ENCODE measurements at places on chromosomes 2 and 18. TPM values are rescaled to one million over a fixed set of nuclear protein-coding genes. Genes with fewer than 3 reads are reported as not detected.

GRCh38 chr2:12045864-12046291 is 299.4 kb downstream of the LPIN1 start:
- no peak for DNase-seq

DNA sequence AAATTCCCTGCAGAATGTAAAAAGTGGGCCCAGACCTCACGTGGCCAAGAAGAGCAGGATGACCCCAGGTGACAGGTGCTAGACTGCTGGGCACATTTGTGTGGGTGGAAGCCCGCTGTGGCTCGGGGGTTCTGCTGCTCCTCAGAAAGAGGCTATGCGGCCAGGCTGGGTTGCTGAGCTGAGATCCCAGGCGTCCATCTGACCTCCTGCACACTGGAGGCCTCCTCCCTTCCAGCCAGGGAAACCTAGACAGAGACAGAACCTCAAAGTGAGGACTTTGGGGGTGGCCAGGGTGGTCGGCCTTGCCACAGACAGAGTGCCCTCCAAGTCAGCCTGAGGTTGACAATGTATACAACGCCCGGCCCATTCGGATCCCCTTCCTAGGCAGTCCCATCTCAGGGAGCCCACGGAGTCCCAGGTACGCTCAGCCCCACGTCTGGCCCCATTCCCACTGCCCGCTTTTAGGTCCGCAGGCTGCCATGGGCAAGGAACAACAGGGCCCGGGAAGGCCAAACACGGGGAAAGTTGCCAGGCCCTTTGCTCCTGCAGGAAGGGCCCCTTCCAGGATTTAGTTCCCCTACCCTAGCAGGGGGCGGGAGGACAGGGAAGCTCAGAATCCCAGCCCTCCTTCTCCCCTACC is 75.6 kb downstream of the KIAA2012 start:
- no peak for DNase-seq

- DNase-seq, result no peak
Observed at GRCh38 chr2:13986119-13986720, 646.3 kb upstream of the LRATD1 start.

GRCh38 chr2:216539791-216540241 is 41.2 kb downstream of the RPL37A start:
- peak; percentile 46 for DNase-seq

GRCh38 chr2:120561379-120562035 is 174.2 kb upstream of the GLI2 start:
- DNase-seq, result no peak

DNA sequence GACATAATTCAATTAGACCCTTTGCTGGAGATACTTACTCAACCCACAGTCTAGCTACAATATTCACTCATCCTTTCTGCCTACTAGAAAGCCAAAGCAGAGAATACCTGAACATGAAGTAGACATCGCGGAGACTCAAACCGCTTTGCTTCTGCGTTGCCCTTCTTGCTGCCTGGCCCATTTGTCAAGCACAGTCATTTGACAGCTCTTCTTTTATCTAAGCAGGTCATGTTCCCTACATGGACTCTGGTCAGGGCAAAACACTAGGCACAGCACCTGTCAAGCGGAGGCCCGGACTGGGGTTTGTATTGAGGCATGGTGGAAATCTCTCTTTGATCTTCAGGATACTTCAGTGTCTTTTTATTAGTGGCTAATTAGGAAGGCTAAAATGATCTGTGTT is 89.7 kb downstream of the FARSB start:
- no peak for DNase-seq

DNA sequence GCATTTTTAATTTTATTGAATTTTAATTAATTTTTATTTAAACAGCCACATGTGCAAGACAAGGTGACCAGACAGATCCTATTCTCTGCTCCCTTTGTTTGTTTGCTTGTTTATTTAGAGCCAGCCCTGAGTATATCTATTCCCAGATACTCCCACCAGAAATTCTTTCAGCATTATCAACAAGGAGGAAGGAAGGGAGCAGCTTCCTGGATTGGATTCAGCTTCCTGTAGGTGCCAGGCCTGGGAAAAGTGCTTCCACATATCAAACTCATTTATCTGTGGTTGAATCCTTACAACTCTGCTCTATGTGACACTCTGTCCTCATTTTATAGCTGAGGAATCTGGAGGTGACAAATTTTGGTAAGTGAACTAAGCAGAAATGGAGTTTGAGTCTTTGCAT is 60.5 kb upstream of the KLF7 start:
- no peak for DNase-seq

DNA sequence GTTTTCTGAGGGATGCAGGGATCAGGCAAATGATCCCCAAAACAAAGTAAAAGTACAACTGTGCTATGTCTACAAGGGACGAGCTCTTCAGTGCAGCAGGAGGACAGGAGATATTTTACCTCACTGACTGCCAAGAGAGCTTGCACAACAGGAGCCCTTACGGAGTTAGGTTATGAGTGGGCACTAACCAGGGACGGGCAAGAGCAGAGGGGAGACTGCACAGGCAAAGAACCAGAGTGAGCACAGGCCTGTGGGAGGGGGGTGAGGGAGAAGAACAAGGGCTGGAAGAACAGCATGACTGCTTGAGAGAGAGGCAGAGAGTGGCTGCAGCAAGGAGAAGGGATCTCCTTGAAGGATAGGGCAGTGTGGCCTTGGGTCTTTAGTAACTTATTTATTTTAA is 101.1 kb upstream of the PID1 start:
- DNase-seq, result no peak

DNA sequence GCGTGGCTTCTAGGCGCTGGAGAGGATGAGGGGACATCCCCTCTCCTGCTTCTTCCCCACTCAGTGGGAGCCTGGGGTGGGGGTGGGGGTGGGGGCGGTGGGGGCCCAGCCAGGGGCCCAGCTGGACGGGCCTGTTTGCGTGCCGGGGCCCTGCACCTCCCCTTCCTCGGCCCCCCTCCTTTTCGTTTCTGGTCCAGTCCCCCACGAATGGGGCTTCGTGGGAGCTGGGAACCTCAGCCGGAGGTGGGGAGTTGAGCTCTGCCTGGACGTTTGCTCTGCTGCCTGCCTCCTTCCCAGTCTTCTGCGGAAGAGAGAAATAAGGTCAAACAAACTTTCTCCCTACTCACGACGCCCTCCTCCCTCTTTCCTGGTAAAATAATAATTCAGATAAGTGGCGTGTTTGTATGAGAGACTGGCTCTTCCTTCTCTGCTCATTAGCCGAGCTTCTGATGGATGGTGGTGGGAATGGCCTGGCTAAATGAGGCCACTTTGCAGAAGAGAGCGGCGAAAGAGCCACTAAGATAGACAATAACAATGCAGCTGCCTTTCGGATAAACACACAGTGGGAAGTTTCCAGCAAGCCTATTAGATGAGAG is 782 bp downstream of the MTA3 start:
- no peak for DNase-seq

DNA sequence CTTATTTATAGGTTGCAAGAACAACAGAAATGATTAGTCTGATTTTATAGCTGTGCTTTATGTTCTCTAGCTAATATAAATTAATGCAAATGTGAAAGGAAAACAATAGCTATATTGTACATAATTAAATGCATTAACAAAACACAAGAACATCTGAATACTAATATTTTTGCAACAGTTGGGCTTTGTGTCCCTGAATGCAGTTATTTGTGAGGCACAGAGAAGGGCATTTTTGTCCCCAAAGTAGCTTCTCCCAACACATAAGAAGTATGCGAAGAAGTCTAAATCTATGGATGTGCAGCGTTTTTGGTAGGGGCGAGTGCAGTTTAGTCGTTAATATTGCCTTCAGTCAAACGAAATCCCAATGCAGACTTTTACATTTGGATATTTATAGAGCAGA is 110.0 kb downstream of the MBP start:
- no peak for DNase-seq

C2orf72 gene
- not detected for total RNA-seq

SCN3A gene
- total RNA-seq, result under 0.01 TPM

SDC1 gene
- total RNA-seq, result 18.3 TPM

GPR45 gene
- total RNA-seq, result not detected

ALKAL2 gene
- total RNA-seq, result not detected

DNER gene
- 0.07 TPM for total RNA-seq

UGT1A10 gene
- not detected for total RNA-seq

Measured in pulmonary artery endothelial cell (primary cell).